ENCODE measurements at places on chromosomes 3 and 15. TPM values are rescaled to one million over a fixed set of nuclear protein-coding genes. Genes with fewer than 3 reads are reported as not detected.

MYO5C gene
- 22.5 TPM for total RNA-seq

LIPH gene
- 0.27 TPM for total RNA-seq

RASGRF1 gene
- total RNA-seq, result 0.85 TPM

SLC35G2 gene
- total RNA-seq, result 3.6 TPM

GABRG3 gene
- total RNA-seq, result 0.72 TPM

GNB5 gene
- total RNA-seq, result 41.4 TPM

CRTAP gene
- 196 TPM for total RNA-seq

CYP8B1 gene
- 0.16 TPM for total RNA-seq

IGSF11 gene
- total RNA-seq, result 1.7 TPM

TGM4 gene
- not detected for total RNA-seq

TRAK1 gene
- 41.0 TPM for total RNA-seq

SLC25A20 gene
- total RNA-seq, result 4.9 TPM

LMAN1L gene
- not detected for total RNA-seq

TSPAN3 gene
- total RNA-seq, result 101 TPM

C3orf85 gene
- total RNA-seq, result not detected

CCR5 gene
- total RNA-seq, result 0.09 TPM

PIERCE2 gene
- 1.6 TPM for total RNA-seq

OXTR gene
- total RNA-seq, result 3.6 TPM

ANKRD34C gene
- not detected for total RNA-seq

RNU6-1 gene
- total RNA-seq, result not detected

B3GALNT1 gene
- 6.0 TPM for total RNA-seq

LARP6 gene
- total RNA-seq, result 14.7 TPM

C3orf22 gene
- total RNA-seq, result not detected

ATP10A gene
- total RNA-seq, result 2.1 TPM

EPB42 gene
- total RNA-seq, result not detected

THRB gene
- 4.5 TPM for total RNA-seq

HACL1 gene
- 40.0 TPM for total RNA-seq

PRKCD gene
- total RNA-seq, result 19.2 TPM

PGBD4 gene
- total RNA-seq, result 1.1 TPM

SGO1 gene
- total RNA-seq, result 31.5 TPM

GOLGA8J gene
- total RNA-seq, result 0.33 TPM
